ENCODE measurements at places on chromosomes 7 and 10.

DNA sequence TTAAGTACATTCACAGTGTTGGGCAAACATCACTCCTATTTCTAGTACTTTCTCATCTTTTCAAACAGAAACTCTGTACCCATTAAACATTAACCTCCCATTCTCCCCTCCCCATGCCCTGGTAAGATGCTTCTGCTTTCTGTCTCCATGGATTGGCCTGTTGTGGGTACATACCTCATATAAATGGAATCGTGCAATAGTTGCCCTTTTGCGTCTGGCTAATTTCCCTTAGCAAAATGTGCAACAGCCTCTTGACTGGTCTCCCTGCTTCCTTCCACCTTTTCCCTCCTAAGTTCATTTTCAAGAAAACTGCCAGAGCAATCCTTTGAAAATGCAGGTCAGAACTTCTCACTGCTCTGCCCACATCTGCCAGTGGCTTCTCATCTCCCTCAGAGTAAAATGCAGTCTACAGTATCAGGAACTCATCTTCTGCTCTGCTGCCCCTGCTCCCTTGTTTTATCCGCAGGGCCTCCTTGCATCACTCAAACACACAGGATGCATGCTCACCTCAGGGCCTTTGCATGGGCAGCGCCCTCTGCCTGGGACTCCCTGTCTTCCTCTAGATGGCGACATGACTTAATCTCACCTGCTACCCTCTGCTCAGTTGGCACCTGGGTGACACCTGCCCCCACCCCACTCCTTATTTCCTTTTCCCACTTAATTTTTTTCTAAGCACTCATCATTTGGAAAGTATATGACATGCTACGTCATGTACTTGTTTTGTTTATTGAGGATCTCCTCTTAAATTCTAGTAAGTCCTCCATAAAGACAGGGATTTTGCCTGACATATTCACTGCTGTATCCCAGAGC, 44.3 kb upstream of the ECHDC3 start:
- H3K27ac ChIP-seq: no peak overlapping the region
- H3K27me3 ChIP-seq: no peaks in the 10 kb centered on the region
- H3K36me3 ChIP-seq: no peaks in the 10 kb centered on the region
- no peaks in the 10 kb centered on the region for H3K4me1 ChIP-seq

DNA sequence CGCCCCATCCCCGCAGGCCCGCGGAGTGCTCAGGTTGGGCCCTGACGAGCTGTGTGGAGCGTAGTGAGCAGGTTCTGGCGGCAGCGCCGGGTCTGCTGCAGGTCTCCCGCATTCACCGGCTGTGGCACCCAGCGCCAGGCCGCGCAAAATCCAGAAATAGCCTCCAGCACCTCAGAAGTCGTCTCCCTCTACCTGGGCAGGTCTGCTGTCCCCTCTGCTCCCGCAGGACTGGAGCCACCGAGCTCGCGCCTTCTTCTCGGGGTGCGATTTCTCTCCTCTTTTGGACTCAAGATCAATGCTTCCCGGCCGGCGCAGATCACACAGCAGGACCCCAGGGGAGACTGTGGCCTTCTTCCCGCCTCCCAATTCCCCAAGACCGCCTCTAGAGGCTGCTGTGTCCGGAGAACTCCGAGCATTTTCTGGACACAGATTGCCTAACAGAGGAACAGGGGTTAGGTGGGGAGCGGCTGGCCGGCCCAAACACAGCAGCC, 8.4 kb downstream of the TLX1 start:
- peaks cover 27% of the 10 kb centered on the region for H3K27me3 ChIP-seq
- peaks cover 22% of the 10 kb centered on the region for H3K4me1 ChIP-seq
- no peak overlapping the region for H3K27ac ChIP-seq
- no peak overlapping the region for H3K4me3 ChIP-seq

DNA sequence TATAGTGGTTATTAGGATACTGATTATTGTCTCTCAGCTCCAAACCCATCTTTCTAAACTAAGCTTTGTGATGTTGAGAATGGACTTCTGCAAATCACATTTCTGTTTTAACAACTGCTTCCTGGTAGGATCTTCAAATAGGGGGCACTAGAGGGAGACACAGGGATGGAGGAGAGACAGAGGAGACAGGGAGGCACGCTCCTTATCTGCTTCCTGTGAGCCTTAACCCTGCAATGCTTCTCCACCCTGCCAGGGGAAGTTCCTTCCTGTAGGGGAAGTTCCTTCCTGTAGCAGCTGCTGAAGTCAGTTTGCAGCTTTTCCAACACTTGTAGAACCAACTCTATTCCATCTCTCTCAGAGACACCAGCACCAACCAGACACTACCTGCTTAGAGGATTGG, 847.2 kb downstream of the CCSER2 start:
- H3K27me3 ChIP-seq: no peaks in the 10 kb centered on the region
- H3K36me3 ChIP-seq: no peaks in the 10 kb centered on the region
- no peak overlapping the region for H3K27ac ChIP-seq
- H3K4me1 ChIP-seq: no peaks in the 10 kb centered on the region
- no peak overlapping the region for H3K4me3 ChIP-seq

GRCh38 chr7:106068538-106068961, 43.6 kb downstream of the SYPL1 start:
- peak overlapping the region; percentile 63 for H3K27ac ChIP-seq
- H3K4me3 ChIP-seq: no peak overlapping the region
- no peaks in the 10 kb centered on the region for H3K27me3 ChIP-seq
- no peak for DNase-seq

- no peaks in the 10 kb centered on the region for H3K36me3 ChIP-seq
- no peak for DNase-seq
- H3K27me3 ChIP-seq: no peaks in the 10 kb centered on the region
- no peak overlapping the region for H3K4me3 ChIP-seq
These were observed 97.3 kb upstream of the KCNIP2 start for GRCh38 chr10:101940916-101941315.

- no peak overlapping the region for H3K4me3 ChIP-seq
- no peak for DNase-seq
- H3K4me1 ChIP-seq: no peaks in the 10 kb centered on the region
- no peak overlapping the region for H3K27ac ChIP-seq
- no peaks in the 10 kb centered on the region for H3K36me3 ChIP-seq
- no peaks in the 10 kb centered on the region for H3K27me3 ChIP-seq
These were observed 30.1 kb upstream of the TNPO3 start for GRCh38 chr7:129084801-129085551.

DNA sequence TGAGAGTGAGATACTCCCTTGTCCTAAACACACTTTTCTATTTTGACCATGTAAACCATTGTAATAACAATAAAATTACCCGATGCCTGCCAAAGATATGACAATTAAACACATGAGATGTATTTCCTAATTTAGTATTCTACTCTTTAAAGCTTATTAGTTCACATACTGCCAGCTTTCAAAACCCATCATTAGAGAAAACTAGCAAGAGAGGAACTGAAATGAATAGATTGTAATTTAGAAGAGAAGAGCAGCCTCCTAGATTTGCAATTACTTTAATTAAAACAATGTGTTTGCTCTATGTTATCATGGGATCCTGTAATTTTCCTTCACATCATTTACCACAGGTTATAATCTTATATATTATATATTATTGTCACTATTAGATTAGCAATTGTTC, 428.2 kb downstream of the THSD7A start:
- H3K27me3 ChIP-seq: no peaks in the 10 kb centered on the region
- H3K27ac ChIP-seq: no peak overlapping the region
- H3K4me3 ChIP-seq: no peak overlapping the region
- no peaks in the 10 kb centered on the region for H3K4me1 ChIP-seq
- H3K36me3 ChIP-seq: peaks cover 3% of the 10 kb centered on the region

GRCh38 chr7:119482209-119482608, 790.8 kb upstream of the KCND2 start:
- H3K27ac ChIP-seq: no peak overlapping the region
- H3K4me3 ChIP-seq: no peak overlapping the region

DNA sequence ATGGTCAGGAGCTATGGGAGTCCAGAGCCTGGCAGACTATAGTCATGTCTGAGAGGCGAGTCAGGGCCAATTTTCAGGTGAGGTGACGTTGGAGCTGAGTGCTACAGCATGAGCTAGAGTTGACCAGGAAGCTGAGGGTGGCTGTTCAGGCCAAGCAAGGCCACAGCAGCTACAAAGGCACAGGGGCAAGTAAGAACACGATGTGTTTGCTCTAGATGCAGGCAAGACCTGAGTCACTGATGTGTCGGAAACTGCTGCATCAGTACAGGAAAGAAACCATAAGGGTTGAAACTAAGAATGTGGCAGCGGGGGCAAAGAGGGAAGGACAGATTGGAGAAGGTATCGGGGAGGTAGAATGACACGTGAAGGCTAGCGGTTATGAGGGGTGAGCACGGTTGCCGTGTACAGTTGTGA, 11.8 kb upstream of the RRP12 start:
- H3K36me3 ChIP-seq: no peaks in the 10 kb centered on the region
- H3K4me1 ChIP-seq: peaks cover 17% of the 10 kb centered on the region
- no peak for DNase-seq
- H3K27ac ChIP-seq: peak overlapping the region; percentile 68

- DNase-seq: no peak
- H3K4me1 ChIP-seq: peaks cover 15% of the 10 kb centered on the region
- H3K36me3 ChIP-seq: no peaks in the 10 kb centered on the region
- no peak overlapping the region for H3K4me3 ChIP-seq
These were observed 4.8 kb upstream of the HYCC1 start for GRCh38 chr7:23018750-23019149.
